SW480 (cell line): ENCODE measurements at places on chromosomes 7 and 10.

DNA sequence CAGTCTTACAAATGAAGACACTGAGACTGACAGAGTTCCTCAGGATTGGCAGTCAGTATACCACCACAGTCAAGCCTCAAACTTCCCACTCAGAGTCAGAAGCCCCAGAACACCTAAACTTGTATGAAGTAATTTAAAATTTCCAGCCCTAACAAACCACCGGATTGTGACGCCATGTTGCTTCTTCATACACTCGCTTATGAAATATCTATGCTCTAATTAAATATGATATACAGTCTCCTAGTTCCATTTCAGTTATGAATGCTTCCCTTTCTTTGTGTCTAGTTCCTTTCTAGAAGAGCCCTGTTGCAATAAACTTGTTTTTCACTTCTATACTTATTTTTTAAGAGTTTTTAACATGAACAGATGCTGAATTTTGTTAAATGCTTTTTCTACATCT lies 172.0 kb upstream of the NOBOX start:
- DNase-seq: no peak

DNA sequence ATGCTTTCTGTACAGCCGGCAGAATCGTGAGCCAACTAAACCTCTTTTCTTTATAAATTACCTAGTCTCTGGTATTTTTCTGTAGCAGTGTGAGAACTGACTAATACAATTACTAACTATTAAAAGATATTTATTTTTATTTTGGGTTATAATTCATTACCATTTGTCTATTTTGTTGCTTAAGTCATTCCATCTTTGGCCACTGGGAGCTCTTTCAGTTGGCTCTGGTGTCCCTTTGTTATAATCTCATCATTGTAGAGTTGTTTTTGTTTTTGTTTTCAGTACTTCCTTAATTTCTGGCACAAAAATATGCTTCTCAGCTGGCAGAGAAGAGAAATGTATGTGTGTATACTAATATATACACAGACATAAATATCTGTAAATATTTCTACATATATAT lies 807.9 kb upstream of the MBL2 start:
- no peak for DNase-seq

DNA sequence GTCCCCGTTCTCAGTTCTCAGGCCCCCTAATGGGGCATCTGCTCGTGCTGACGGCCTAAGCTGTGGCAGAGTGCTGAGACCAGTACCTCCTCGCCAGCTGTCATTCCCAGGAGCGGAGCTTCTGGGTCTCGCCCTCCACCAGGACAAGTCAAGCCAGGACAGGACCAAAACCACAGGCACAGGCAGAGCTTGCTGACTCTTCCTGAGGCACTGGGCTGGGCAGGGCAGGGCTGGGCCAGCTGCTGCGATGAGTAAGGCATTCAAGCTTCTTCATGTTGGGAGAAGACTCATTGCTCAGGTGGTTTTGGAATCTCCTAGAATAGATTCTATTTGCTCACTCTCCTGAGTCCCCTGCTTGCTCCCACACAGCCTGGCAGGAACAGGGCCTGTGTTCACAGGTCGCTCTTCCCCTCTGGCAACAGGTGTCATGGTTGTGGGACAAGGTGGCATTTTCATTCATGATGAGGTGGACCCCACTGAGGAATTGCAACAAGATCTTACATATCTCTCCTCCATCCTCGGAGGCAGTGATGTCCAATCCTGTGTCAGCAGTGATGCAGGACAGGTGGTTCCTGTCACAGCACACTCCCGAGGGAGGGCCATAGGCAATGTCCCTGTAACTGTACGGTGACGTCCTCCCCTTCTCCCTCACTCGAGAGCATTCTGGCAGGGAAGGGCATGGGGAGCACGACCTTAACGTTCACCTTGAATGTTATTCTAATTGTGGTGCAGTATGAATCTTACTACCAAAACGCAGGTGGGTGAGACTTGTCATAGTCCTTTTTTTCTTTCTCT lies 17.0 kb upstream of the SH3PXD2A start:
- peak; percentile 46 for DNase-seq

- DNase-seq: no peak
These were observed 1382.6 kb downstream of the GATA3 start for GRCh38 chr10:9437131-9437530.

DNA sequence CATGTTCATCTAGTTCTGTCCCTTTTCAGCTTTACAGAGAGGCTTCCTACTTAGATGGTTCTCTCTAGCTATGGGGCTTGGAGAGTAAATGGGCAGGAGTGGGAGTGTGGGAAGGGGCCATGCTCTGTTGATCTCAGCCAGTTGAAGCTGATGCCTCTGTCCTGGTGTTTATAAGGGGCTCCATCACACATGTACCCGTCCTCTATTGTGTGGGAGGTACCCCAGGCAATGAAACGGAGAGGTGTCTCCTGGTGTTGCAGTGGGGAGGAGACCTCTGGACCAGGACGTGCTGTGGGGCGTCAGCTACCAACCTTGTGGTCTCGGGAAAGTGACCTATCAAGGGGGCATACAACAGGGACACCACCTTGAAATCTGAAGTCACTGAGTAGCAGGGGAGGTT lies 173.5 kb downstream of the CELF2 start:
- no peak for DNase-seq

- DNase-seq: no peak
These were observed 113.5 kb downstream of the MBL2 start for GRCh38 chr10:52659085-52659484.

GRCh38 chr10:8418631-8419030 lies 364.1 kb downstream of the GATA3 start:
- no peak for DNase-seq
